ENCODE measurements at places on chromosomes 2 and 18. TPM values are rescaled to one million over a fixed set of nuclear protein-coding genes. Genes with fewer than 3 reads are reported as not detected.

GRCh38 chr2:98013407-98014042, 17.8 kb upstream of the TMEM131 start:
- no peak for DNase-seq

GRCh38 chr2:242004902-242005230, 135.3 kb downstream of the RTP5 start:
- no peak for DNase-seq

DNA sequence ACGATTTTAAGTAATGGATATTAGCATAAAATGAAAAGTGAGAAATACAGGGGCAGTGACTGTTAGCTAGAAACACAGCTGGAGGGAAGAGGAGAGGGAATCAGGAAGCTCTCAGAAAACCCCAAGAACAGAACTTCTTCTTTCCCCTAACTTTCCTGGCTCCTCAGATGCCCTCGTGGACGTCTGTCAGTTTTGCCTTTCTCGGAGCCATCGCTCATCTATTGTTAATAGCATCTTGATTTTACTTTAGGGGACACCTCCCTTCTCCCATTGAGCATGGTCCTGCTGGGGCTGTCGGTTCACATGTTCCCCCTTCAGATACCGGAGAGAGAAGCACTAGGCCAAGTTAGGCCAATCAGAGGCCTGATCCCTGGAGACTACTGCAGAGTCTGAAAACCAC, 2.3 kb upstream of the PLEK start:
- no peak for DNase-seq

Gene FOXI3
- not detected for total RNA-seq

DNA sequence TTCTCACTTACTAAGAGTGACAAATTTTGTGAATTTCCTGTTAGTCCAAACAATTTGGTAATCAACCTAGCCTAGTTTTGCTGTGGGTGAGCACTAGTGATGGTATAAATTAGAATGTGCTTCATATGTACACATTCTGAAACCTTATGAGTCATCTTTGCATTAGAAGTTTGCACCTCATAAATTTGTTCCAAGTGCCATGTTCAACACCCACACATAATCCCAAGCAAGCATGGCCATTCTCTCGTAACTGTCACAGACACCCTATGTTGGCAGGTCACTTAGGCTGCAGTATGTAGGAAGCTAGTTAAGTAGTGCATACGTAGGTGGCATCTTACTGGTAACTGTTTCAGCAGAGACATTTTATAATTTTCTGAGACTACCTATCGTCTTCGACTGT, 46.9 kb downstream of the NAB1 start:
- no peak for DNase-seq

- DNase-seq, result no peak
These were observed 101.5 kb upstream of the DNER start for GRCh38 chr2:229815858-229816257.

DNA sequence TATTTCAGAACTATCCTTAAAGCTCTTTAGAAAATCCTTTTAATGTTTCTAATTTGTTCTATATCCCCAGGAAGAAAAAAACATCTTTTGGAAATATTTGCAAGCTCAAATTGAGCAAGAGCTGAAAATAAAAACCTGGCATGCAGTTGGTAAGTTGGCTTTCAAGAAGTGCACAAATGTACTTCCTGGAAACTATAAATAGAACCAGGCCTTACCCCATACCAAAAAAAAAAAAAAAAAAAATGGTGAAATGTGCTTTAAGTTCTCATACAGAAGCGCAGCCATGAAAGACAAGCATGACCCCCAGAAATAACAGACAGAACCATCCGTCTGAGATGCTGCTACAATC, 178.5 kb downstream of the HDAC4 start:
- no peak for DNase-seq

Gene ACOXL
- total RNA-seq, result not detected

DNA sequence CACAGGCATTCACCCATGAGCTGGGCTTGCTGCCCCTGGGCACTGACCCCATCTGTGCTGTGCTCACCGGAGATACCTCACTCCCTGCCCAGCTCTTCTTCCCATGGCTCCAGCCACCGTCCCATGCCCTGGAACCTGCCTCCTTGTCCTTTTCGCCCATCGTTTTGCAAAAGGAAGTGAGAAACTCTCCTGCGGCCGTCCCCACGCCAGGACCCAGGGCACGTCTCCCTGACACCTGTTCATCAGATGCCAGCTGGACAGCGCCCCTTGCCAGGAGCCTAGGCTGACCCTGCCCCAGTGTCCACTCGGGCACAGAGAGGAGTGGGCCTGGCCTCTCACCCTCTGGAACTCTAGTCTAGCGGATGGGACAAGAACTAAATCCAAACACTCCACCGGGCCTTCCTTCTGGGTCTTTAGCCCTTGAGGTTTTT, 238.6 kb downstream of the SEPTIN10 start:
- DNase-seq, result no peak

DNA sequence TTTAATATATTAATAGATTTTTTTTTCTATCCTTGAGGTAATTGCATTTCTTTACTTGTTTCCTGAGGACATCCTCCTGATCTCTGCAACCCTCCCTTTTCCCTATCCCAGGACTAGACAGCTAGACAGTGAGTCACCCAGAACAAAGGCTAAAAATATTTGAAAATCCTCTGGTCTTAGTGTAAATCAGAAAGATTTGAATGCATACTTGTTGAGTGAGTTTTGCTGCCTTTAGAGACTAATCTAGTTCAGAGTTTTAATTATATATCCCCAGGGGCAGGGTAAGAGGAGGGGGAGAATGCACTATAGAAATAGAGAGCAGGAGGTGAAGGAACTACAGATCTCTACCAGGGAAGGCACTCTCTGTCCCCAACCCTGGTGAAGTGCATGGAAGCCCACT, 202.3 kb upstream of the TCF4 start:
- peak; percentile 80 for DNase-seq

- no peak for DNase-seq
These were observed 89.6 kb downstream of the NR4A2 start for GRCh38 chr2:156242874-156243273.

- no peak for DNase-seq
These were observed 66.7 kb upstream of the FAM136A start for GRCh38 chr2:70368545-70368944.

GRCh38 chr2:10924441-10924840, 12.7 kb downstream of the KCNF1 start:
- DNase-seq, result no peak

GRCh38 chr2:220096406-220096805, 469.0 kb downstream of the SLC4A3 start:
- no peak for DNase-seq

Gene POTEI
- 0.79 TPM for total RNA-seq
